ENCODE measurements at places on chromosomes 11 and 22. TPM values are rescaled to one million over a fixed set of nuclear protein-coding genes. Genes with fewer than 3 reads are reported as not detected.

GRCh38 chr11:65918211-65919140 lies at the start of gene C11orf68:
Gene C11orf68, minus strand, starts transcription at chr11:65919062. Its CDS starts 31 bp downstream, at chr11:65919031.
- peak within 1 kb of the TSS; percentile 95 for H3K4me3 ChIP-seq
- peaks cover 29% of the 10 kb centered on the region for H3K4me1 ChIP-seq
- H3K27me3 ChIP-seq, result no peaks in the 10 kb centered on the region

TSPAN18 gene
- 0.52 TPM for total RNA-seq

DNA sequence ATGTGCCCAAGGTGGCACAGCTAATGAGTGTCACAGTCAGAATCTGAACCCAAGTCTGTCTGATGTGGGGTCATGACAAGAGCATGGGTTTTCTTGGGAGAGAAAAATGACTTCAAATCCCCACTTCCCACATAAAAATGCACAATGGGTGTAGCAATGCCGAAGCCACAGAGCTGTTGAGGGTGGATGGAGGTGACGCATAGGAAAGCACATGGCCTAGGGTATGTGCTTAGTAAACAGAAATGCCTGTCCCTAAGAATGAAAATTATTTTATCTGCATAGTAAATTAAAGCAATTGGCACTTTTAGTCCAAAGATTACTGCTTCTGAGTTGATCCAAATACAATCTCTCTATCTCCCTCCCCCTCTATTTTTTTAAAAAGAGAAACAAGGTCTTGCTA lies 10.9 kb downstream of the MICAL3 start:
- H3K27me3 ChIP-seq, result no peaks in the 10 kb centered on the region
- no peaks in the 10 kb centered on the region for H3K36me3 ChIP-seq
- H3K4me1 ChIP-seq, result no peaks in the 10 kb centered on the region
- no peak overlapping the region for H3K4me3 ChIP-seq

CRYBB3 gene
- total RNA-seq, result 0.26 TPM

SCGB2A2 gene
- not detected for total RNA-seq

NRIP3 gene
- 1.5 TPM for total RNA-seq

DNA sequence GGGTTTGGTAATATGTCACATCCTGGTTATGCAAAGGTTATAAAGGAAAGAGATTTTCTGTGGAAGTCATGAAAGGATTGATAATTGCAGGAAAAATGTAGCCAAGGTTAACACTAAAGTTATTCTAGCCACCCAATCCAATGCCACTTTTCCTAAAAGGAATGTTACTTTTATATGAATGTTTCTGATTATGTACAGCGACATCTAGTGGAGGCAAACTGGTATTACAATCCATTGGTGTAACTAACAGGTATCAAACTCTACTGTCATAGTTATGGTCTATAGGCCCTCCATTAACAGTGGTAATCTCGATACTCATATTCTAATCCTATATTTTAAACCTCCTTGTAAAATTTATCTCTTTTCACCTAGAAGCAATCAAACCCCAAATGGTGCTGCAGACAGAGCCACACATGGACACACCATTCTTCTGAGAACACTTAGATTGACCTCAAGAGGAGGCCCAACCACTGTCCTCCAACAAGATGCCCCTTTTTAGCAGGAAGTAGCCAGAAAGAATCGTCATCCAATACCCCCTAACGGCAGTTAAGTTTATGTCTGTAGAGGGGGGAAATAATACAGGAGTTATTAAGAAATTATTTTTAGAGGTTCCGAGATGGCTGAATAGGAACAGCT lies 74.9 kb upstream of the RAG2 start:
- no peak overlapping the region for H3K27ac ChIP-seq
- H3K4me1 ChIP-seq, result no peaks in the 10 kb centered on the region
- DNase-seq, result no peak

DNA sequence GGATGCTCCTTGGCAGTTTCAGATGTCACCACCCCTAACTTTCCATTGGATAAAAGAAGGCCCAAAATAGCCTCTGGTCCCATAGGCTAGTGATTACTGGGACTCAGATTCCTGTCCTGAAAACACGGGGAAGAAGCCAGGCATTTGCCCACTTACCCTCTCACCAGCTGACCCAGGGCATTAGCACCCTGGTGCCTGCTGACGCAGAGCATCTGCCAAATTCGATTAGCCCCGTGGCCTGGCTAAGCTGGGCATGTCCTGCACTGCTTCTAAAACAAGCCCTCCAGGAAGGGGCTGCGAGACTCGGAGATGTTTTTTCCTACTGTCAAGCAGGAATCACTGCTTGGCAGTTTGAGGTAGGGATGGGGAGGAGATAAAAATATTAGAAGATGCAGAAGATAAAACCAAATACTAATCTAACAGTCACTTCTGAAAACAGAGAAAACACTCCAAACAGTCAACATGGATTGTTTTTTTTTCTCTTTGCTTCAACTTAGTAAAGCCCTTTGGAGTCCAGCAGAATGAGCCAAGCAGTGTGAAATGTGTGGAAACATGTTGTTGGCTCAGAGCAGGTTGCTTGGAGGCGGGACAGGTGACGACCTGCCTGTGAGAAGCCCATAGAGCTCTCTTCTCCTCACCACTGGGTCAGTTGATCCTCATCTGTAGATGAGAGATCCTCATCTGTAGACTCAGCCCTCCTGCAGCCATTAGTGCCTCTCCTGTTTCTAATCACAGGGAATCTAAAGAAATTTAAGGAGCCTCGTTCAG lies 54.0 kb downstream of the BDNF start:
- no peak for DNase-seq
- no peak overlapping the region for H3K27ac ChIP-seq
- H3K4me3 ChIP-seq, result no peak overlapping the region
- H3K4me1 ChIP-seq, result no peaks in the 10 kb centered on the region
- no peaks in the 10 kb centered on the region for H3K27me3 ChIP-seq

DEUP1 gene
- total RNA-seq, result not detected

CYP2D6 gene
- total RNA-seq, result 1.6 TPM

DNA sequence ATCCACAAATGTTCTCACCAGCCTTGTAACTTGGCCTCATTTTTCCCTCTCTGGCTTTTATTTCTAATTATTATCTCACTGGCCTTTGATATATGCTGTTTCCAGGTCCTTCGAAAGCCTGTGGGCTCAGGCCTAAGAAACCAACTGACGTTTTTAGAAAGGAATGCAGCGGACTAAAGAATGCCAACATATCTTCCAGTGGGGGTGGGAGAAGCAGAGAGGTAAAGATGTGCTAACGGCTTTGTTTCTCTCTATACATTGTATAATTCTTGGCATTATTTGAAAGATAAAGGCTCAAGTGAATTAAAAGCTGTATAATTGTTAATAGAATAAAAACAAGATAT lies 28.2 kb downstream of the OR6Q1 start:
- H3K4me3 ChIP-seq, result no peak overlapping the region
- no peak for DNase-seq
- H3K36me3 ChIP-seq, result no peaks in the 10 kb centered on the region
- no peaks in the 10 kb centered on the region for H3K4me1 ChIP-seq
- H3K27ac ChIP-seq, result no peak overlapping the region
- H3K27me3 ChIP-seq, result peaks cover 6% of the 10 kb centered on the region

GRCh38 chr11:131511794-131512193 lies 141.4 kb downstream of the NTM start:
- no peaks in the 10 kb centered on the region for H3K4me1 ChIP-seq
- no peak for DNase-seq
- no peaks in the 10 kb centered on the region for H3K27me3 ChIP-seq
- no peak overlapping the region for H3K4me3 ChIP-seq
- H3K27ac ChIP-seq, result no peak overlapping the region

- H3K4me3 ChIP-seq, result no peak overlapping the region
- peaks cover 10% of the 10 kb centered on the region for H3K27me3 ChIP-seq
- DNase-seq, result no peak
- no peaks in the 10 kb centered on the region for H3K36me3 ChIP-seq
- H3K27ac ChIP-seq, result no peak overlapping the region
Measured at GRCh38 chr11:68978931-68979594, 1.7 kb downstream of the MRGPRD start.

GRCh38 chr11:130131961-130132850 lies 27.4 kb upstream of the ST14 start:
- DNase-seq, result peak; percentile 32
- peaks cover 15% of the 10 kb centered on the region for H3K36me3 ChIP-seq
- H3K27me3 ChIP-seq, result no peaks in the 10 kb centered on the region
- H3K4me3 ChIP-seq, result no peak overlapping the region

DNA sequence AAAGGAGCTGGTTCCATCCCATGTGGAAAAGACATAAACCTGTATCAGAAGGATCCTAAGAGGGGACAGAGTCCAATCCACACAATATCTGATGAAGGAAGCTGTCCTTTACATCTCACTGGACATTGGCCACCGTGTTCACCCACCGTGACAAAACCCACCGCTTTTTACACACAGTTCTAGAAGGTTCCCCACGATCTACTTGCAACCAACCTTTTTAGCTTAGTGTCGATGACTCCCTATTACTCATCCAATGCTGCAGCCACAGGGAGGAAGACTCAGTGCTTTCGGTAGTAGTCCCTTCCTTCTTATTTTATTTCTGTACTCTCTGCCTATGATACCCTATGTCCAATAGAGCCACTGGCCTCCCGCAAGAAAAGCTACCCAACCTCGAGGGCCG lies 65.4 kb downstream of the MAPK1 start:
- peaks cover 23% of the 10 kb centered on the region for H3K36me3 ChIP-seq
- DNase-seq, result no peak
- no peak overlapping the region for H3K27ac ChIP-seq
- no peaks in the 10 kb centered on the region for H3K4me1 ChIP-seq
- H3K27me3 ChIP-seq, result no peaks in the 10 kb centered on the region

ZFTA gene
- 6.2 TPM for total RNA-seq

DNA sequence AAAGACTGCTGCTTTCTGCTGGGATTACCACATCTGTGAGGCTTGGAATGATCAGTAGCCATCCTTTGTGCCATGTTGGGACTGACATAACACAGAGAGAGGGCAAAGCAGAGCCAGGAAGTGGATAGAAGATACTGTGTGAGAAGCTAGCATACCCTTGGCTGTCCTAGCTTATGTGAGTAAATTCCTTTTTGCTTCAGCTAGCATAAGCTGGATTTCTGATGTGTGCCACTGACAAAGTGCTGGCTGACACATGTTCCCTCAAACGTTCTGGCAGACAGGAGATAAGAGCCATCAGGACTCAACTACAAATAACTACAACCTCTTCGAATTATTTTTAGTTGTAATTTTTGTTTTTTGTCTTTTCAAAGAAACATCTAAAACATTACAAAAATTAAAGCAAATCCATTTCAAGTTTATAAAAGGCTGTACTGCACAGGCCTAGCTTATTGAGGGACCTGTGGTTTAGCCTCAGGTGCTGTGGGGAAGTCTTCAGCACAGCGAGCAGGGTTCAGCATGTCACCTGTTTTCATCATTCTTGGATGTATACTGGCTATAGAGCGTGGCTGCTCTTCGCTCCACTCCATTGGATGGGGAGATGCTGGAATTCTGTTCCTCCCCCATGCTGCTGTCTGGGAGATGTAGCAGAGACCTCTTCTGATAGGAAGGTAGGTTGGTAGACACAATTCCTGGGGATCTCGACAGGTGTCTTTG lies 120.9 kb downstream of the SWAP70 start:
- no peak overlapping the region for H3K27ac ChIP-seq
- H3K36me3 ChIP-seq, result peaks cover 11% of the 10 kb centered on the region
- H3K27me3 ChIP-seq, result no peaks in the 10 kb centered on the region
- peaks cover 4% of the 10 kb centered on the region for H3K4me1 ChIP-seq
- H3K4me3 ChIP-seq, result no peak overlapping the region

- H3K27me3 ChIP-seq, result peaks cover 21% of the 10 kb centered on the region
- no peak overlapping the region for H3K4me3 ChIP-seq
- DNase-seq, result no peak
- H3K27ac ChIP-seq, result no peak overlapping the region
Measured at GRCh38 chr11:116461789-116462188, 311.0 kb downstream of the BUD13 start.

DNA sequence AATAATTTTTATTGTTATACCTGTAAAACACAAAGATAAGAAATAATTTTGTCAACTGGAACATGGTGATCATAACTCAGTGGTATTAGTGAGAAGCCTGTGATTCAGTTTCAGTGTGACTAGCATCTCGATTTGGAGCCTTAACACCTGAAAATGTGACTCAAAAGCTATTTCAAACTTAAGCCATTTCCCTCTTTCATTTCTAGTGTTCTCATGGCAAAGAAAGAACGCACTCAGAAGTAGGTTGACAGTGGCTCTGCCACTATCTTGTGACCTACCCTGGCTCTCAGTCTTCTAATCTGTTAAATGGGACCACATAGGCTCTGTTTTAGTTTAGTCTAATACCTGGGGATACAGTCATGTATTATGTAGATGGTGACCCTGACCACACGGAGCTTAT lies 62.7 kb downstream of the ISX start:
- no peak overlapping the region for H3K27ac ChIP-seq
- H3K4me3 ChIP-seq, result no peak overlapping the region
- no peak for DNase-seq

NDUFC2 gene
- 211 TPM for total RNA-seq

DNA sequence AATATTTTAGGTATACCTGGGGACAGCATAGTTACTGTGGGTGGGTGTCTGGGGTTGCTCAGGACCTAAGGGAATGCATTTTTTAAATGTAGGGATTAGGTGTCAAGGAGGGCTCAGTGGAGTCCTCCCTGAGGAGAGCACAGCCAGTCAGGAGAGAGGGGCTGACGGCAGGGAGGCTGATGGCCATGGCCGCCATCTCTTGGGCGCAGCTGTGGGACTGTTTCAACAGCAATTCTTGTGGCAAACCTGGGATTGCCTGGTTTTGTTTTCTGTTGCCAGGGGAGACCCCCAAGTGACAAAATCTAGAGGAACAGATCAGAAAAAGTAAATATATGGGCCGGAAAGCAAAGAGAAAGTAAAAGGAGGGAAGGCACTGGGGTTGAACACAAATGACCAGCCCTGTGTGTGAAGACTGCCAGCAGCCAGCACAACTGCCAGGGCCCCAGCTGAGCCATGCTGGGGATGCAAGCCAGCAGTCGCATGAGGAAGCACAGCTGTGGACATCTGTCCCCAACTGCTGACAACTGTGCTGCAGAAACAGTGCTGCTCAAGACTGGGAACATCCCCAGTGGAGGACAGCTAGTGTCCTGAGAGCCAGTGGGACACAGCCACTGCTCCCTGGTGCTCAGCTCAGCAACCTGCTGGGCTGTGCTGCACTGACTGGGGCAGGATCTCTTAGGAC lies 10.5 kb downstream of the MIF start:
- no peaks in the 10 kb centered on the region for H3K27me3 ChIP-seq
- H3K27ac ChIP-seq, result no peak overlapping the region
- H3K4me1 ChIP-seq, result no peaks in the 10 kb centered on the region
- no peak overlapping the region for H3K4me3 ChIP-seq
- no peak for DNase-seq
- peaks cover 9% of the 10 kb centered on the region for H3K36me3 ChIP-seq

GRIK4 gene
- total RNA-seq, result 0.40 TPM

- no peaks in the 10 kb centered on the region for H3K27me3 ChIP-seq
- no peak overlapping the region for H3K27ac ChIP-seq
- no peak overlapping the region for H3K4me3 ChIP-seq
- peaks cover 61% of the 10 kb centered on the region for H3K4me1 ChIP-seq
- no peak for DNase-seq
Measured at GRCh38 chr22:19117111-19117512, 5.1 kb downstream of the DGCR2 start.

DNA sequence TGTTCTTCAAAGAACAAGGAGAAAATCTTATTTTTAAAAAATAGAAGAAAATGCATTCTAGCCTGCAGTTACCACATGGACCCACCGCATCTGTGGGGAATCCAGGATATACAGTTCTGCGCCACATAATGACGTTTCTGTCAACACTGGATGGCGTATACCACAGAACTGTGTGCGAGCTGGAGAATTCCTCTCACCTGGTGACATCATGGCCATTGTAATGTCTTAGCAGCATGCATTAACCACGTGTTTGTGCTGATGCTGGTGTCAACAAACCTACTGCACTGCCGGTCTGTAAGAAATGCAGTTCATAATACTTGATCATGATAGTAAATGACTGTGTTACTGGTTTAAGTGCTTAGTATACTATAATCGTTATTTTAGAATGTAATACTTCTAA lies 174.7 kb downstream of the TBC1D22A start:
- H3K36me3 ChIP-seq, result peaks cover 6% of the 10 kb centered on the region
- H3K4me3 ChIP-seq, result no peak overlapping the region
- peaks cover 23% of the 10 kb centered on the region for H3K4me1 ChIP-seq
- H3K27me3 ChIP-seq, result no peaks in the 10 kb centered on the region
- H3K27ac ChIP-seq, result no peak overlapping the region
- no peak for DNase-seq
